Stimulated activated CD8-positive, alpha-beta memory T cell treated with anti-CD3 and anti-CD28 coated beads, Interleukin-15, amount 100 ng/mL, for 4 hours (primary cell): ENCODE measurements at places on chromosomes 6 and 20.

- DNase-seq = no peak
Observed at GRCh38 chr6:53746442-53747103, 48.2 kb upstream of the LRRC1 start.

- DNase-seq = no peak
Observed at GRCh38 chr6:154457881-154458284, 52.6 kb downstream of the CNKSR3 start.

- DNase-seq = no peak
Observed at GRCh38 chr6:36676141-36677058, 2.1 kb upstream of the CDKN1A start.

DNA sequence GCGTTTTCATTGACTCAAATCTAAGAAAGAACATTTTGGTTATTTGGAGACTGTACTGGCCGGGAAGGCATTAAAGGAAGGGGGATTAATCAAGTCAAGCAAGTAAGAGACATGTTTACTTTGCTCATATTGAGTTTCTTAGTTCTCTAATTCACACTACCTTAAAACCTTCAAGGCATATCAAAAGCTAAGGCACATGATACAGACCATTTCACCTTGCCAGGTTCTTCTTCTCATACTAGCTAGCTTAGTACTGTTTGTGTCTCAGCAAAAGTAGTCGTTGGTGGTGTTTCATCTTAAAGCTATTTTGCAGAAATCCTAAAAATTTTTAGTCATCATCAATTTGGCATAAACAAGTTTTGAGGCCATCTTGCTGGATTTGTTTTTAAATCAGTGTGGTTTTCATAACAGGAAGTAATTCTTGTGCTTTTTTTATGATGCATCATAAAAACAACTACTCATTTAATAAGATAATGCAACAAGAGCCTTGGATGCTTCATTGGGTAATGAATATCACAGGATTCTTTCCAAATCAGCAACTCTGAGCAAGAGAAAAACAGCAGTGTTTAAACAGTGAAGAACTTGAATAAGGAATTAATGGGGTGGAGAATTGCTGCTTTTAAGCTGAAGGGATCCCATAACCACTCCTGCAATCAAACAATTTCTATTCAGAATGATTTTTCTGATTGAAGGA lies 425.3 kb downstream of the EPM2A start:
- no peak for DNase-seq

- no peak for DNase-seq
Observed at GRCh38 chr20:63664861-63665594, 6.9 kb downstream of the RTEL1 start.

- DNase-seq = no peak
Observed at GRCh38 chr6:63716169-63716568, 80.6 kb downstream of the PHF3 start.
